ENCODE measurements at places on chromosomes 13 and 19. TPM values are rescaled to one million over a fixed set of nuclear protein-coding genes. Genes with fewer than 3 reads are reported as not detected.

DNA sequence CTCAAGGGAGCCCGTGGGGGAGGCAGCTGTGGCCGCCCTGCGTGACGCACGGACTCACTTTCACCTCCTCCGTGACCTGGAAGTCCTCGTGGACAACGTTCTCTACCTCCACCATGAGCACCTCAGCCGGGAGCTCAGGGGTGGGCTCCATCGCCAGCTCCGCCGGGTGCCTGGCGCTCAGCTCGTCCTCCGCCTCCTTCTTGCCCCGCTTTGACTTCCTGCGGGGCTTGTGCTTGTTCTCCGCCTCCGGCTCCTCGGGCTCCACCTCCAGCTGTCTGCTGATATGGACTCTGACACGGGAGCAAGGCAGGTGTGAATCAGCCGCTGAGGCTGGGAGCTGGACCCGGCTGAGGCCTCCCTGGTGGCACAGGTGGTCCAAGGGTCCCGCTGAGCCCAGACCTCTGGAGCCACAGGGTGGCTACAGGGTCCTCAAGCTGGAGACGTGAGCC, 8.2 kb downstream of the LONP1 start:
- no peak for DNase-seq

CEACAM3 gene
- total RNA-seq: not detected

- no peak for DNase-seq
These were observed 386 bp downstream of the GIPR start for GRCh38 chr19:45668342-45668871.

FCER2 gene
- total RNA-seq: not detected

GRCh38 chr19:5690955-5691821, 1.1 kb downstream of the RPL36 start:
- DNase-seq: peak; percentile 72

FGF14 gene
- total RNA-seq: 20.4 TPM

CASP14 gene
- total RNA-seq: not detected

ACP5 gene
- total RNA-seq: not detected

GRCh38 chr19:2014731-2015607, 545 bp downstream of the BTBD2 start:
- peak; percentile 48 for DNase-seq

GPC6 gene
- 23.3 TPM for total RNA-seq

BRSK1 gene
- 36.8 TPM for total RNA-seq

GRCh38 chr19:8393192-8393870, 3.2 kb downstream of the RAB11B start:
- no peak for DNase-seq

URAD gene
- total RNA-seq: not detected

S1PR5 gene
- 1.1 TPM for total RNA-seq

DNA sequence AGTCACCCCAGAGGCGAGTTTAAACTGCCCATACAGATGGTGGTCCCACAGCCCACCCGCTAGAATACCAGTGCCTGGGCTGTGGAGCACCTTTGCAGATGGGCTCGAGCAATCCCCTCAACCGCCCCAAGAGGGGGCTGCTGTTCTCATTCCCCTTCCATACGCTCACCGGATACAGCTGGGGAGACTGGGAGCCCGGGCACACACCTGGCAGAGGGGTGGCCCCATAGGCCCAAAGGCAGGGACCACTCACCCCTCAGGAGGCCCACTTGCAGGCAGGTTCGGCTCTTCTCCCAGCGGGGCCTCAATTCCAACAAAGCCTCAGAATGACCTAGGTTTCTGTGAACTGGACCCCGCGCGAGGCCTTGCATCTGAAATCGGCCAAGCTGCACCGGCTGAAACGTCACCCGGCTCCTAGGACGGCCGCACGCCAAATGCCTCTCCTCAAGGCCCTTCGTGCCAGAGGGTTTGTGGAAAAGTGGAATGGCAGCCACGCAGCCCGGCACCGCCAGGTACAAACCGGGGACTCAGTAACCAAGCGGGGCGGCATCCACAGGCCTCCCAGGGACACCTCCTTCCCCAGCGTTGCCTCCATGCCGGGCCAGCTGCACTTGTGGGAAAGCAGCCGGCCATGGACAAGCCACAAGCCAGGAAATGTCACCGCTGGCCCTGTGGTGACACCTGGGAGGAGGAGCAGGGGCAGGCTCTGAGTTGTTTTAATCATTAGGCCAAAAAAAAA, 18.7 kb downstream of the MLLT1 start:
- peak; percentile 44 for DNase-seq

DNA sequence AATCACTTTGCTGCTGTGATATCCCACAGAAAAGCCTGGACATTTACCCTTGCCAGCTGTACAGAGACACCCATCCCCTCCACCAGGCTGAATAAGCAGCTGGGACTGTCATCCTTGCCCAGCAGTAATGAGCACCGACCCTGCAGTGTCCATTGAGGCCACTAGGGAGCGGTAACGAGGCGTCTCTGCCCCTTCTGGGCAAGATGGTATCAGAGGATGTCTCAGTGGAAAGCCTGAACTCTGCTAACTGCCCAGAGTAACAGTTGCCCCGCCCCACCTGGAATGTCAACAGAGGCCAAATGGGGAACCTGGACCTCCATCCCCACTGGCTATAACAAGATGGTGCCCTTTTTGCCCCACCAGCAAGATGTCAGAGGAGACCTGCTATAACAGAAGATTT, 22.8 kb upstream of the CEACAM20 start:
- peak; percentile 47 for DNase-seq

DNA sequence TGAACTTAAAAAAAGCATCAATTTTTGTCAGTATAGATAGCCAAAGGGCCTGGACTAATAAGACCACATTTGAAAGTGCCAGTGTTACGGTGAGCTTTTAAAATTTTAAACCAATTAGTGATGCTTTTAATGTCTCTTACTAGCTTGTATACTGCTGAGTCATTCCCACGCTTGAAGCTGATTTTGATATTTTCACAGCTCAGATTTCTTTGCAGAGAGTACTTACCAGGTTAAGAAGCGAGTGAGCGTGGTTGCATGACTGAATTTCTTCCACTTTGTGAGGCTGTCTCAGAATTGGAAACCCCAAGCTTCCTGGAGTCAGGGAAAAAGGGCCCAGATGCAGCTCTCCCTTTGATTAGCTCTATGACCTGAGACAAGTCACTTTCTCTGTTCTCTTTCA, 74.5 kb upstream of the NBEA start:
- DNase-seq: peak; percentile 17

DNA sequence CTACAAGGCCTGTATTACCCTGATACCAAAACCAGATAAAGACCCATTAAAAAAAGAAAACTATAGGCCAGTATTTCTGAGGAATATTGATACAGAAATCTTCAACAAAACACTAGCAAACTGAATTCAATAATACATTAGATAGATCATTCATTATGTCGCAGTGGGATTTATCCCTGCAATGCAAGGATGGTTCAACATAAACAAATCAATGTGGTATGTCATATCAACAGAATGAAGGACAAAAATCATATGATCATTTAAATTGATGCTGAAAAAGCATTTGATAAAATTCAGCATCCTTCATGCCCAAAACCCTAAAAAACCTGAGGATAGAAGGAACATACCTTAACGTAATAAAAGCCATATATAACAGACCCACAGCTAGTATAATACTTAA, 50.0 kb downstream of the RB1 start:
- DNase-seq: no peak

GRCh38 chr13:34076319-34076718, 258.4 kb downstream of the RFC3 start:
- DNase-seq: no peak

SPINT2 gene
- total RNA-seq: not detected

WDR62 gene
- 40.4 TPM for total RNA-seq

TDRD3 gene
- total RNA-seq: 30.7 TPM

Data from A673 (cell line).